ENCODE measurements at places on chromosomes 13 and 19.

DNA sequence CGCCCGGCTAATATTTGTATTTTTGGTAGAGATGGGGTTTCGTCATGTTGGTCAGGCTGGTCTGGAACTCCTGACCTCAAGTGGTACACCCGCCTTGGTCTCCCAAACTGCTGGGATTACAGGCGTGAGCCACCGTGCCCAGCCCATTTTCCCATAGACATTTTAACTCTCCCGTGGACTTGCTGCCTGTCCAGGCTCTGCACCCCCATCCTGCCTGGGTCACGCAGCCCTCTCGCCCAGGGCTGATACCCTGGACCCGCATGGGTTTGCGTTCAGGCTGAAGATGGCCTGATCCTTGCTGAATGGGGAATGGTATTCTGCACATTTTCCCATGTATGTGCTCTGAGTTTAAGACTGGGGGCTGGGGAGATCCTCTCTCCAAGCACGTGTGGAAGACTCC is 46.0 kb upstream of the RANBP3 start:
- no peak for DNase-seq

- no peak for DNase-seq
Observed at GRCh38 chr13:31418186-31418585, 218.4 kb downstream of the B3GLCT start.

- DNase-seq: no peak
Observed at GRCh38 chr13:31409678-31410356, 210.0 kb downstream of the B3GLCT start.

GRCh38 chr13:94251831-94252608 is 227.5 kb downstream of the DCT start:
- DNase-seq: no peak

GRCh38 chr19:18675779-18676178 is 7.7 kb upstream of the CRTC1 start:
- no peak for DNase-seq

- DNase-seq: peak; percentile 1
Observed at GRCh38 chr13:35716186-35716585, 239.7 kb upstream of the MAB21L1 start.

DNA sequence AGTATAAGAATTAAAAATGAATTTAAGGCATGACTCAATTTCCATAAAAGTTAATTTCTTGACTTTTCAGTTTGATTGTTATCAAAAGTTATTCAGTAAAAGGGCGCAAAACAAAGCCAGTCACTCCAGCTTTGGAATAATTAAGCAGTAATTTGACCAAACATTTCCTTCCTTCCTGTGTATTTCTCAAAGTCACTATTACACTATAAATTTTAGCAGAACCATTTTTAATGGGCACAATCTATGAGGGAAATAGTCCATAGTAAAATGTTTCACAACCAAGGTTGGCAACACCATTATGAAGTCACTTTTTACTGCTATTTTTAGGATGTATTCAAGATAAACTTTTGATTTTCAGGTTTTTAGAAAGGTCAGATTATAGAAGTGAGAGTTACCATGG is 91.0 kb downstream of the DACH1 start:
- no peak for DNase-seq

DNA sequence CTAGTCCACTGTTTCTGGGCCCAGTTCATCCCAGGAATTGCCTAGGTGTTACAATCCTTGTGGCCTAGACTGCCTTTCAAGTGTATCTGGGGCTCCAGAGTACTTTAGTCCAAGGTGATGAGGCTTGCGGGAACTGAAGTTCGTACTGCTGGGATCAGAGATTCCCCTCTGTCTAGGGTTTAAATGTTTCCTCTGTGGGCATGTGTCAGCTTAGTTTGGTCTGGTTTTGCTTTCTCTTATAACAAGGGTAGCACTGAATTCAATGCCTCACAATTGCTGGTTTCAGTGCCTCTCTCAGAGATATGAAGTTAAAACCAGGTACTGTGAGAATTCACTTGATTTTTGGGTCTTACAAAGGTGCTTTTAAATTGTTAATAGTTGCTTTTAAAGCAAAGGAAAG is 30.8 kb downstream of the RGCC start:
- DNase-seq: no peak

DNA sequence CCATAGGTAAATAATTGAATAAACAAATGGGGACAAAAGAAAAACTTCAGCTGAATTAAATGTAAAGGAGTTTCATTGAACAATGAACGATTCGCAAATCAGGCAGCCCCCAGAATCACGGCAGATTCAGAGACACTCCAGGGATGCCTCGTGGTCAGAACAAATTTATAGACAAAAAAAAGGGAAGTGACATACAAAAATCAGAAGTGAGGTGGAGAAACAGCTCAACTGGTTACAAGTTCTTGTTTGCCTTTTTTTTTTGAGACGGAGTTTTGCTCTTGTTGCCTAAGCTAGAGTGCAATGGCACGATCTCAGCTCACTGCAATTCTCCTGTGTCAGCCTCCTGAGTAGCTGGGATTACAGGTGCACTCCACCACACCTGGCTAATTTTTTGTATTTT is 5.7 kb downstream of the ZNF566 start:
- no peak for DNase-seq

DNA sequence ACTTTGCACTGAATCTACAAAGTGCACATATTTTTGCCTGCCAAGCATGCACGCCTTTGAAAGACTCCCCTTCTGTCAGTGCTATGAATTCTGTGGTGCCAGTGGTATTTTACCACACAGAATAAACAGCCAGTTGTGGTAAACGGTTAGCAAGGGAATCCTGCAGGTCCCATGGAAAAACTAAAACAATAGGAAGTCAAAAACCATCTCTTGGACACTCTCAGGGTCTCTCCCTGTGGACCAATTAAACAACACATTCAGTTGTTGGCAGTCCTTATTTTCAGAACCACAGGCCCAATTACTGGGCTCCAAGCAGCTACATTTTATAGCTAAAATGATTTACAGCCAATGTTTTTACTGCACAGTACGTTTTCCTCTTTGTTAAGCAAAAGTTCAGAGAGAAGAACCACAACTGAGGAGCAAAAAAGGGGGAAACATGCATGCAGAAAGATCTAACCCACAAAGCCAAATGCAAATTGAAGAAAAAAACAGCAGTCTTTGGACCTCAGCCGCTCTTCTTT is 116.9 kb downstream of the KCTD12 start:
- no peak for DNase-seq

DNA sequence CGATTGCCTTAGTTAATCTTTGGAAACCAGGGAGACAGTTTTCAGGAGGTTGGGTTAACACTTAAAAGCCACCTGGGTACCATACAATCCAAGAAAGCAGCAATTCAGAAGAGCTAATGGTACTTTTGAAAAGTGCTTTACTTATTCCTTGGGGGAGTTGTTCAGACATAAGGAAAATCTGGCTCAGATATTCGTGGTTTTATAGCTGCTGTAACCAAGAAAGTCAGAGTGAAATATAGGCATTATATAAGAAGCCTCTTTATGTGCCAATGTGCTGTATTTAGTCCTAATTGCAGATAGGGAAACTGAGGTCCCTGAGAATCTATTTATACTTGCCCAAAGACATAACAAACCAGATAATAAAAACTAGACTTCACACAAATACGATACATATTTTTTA is 387.5 kb downstream of the COG6 start:
- DNase-seq: no peak

- DNase-seq: no peak
Observed at GRCh38 chr19:54188215-54188871, 1.0 kb downstream of the MBOAT7 start.

GRCh38 chr13:112145551-112146360 is 78.8 kb downstream of the SOX1 start:
- DNase-seq: no peak

- no peak for DNase-seq
Observed at GRCh38 chr13:85700906-85701305, 98.3 kb downstream of the SLITRK6 start.

GRCh38 chr19:58372311-58373133 is 8.3 kb downstream of the ZNF837 start:
- DNase-seq: no peak

GRCh38 chr13:53694814-53695532 is 666.4 kb downstream of the OLFM4 start:
- DNase-seq: no peak

DNA sequence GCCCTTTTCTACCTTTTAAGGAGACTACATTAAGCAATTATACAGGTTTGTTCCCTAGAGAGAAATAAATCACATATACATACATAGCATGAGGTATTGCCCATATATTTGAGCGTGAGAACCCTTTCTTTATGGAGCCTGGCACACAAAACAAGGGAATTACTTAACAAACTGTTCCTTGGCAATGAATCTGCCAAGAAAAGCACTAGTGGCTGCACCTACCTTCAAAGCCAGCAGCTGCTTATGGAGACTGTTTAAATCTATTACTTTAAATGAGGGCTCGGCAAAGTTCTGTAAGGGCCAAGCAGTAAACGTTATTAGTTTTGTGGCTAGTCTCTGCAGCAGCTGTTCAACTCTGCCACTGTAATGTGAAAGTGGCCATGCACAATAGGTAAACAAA is 7.0 kb downstream of the RFX1 start:
- no peak for DNase-seq

DNA sequence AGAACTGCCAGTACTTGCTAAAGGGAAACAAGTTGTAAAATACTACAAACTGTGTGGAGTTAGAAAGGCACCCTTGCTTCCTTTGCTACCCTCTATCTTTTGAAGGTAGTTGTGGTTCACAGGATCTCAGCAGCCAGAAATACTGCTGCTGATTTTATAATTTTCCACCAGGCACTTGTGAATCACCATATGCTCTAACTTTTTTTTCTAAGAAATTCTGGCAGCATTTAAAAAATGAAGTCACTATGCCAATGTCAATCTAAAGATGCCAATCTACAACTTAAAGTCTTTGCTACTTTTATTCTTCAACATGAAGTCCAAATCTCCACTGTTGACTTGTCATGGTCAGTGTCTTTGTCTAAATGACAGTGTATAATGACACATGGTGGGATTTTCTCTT is 327.7 kb downstream of the ITGBL1 start:
- DNase-seq: no peak

DNA sequence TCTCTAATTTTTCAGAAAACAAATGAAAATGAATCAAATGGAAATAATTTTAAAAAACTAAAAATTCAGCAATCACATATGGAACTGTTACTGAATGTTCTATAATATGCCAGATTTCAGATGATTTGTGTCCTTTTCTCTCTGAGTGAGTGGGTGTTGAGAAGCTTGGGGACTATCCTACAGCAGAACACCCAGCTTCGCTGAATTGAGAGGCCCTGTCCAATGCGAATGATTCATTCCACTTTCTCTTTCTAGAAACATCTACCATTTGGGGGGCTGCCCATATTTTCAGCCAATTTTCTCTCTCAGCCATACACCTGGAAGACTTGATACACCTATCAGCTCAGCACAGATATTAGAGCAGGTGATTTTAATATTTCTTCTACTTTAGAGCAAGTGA is 1666.7 kb downstream of the EFNB2 start:
- DNase-seq: no peak

- no peak for DNase-seq
Observed at GRCh38 chr19:41870401-41870873, 6.6 kb upstream of the CD79A start.

GRCh38 chr13:113152984-113153809 is 5.3 kb upstream of the PROZ start:
- DNase-seq: no peak

DNA sequence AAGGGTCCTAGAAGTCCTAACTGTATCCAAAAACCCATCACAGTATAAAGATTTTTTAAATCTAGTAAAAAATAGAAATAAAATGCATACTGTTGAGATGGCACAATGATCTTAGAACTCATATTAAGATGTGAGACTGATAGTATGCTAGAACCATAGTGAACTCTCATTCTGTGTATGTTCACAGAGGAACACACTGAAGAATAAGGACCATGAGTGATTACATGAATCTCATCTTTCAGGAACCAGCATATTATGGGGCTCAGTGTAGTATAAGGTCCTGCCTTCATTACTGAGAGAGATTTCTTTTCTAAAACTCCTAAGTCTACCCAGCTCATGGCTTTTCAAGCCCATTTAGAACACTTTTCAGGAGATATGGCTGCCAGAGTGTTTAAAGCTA is 59.8 kb upstream of the RFC3 start:
- DNase-seq: no peak

- DNase-seq: no peak
Observed at GRCh38 chr19:53671663-53672062, 39.9 kb downstream of the DPRX start.

DNA sequence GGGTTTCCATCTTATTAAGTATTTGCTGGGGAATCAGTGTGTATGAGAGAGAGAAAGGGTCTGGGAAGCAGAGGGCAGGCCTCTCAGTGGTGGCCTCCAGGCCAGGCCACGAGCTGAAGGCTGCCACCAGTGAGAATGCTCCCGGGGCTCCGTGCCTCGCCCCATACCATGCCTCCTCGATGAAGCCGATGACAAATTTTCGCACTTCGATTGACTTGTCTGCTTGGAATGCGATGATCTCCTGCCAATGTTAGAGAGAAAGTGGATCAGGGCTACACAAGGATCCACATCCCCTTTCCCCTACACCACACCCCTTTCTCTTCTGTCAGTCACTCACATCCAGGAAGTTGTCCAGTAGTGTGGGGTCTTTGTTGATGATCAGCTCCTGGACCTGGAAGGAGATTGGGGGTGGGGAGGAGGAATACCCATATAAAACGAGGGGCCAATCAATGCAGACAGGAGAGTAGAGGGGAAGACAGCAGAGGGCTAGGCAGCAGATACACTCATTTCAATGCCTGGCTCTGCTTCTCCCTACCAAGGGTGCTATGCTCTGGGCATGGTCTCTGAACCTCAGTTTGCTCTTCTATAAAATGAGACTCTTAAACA is 10.7 kb downstream of the SYMPK start:
- no peak for DNase-seq

DNA sequence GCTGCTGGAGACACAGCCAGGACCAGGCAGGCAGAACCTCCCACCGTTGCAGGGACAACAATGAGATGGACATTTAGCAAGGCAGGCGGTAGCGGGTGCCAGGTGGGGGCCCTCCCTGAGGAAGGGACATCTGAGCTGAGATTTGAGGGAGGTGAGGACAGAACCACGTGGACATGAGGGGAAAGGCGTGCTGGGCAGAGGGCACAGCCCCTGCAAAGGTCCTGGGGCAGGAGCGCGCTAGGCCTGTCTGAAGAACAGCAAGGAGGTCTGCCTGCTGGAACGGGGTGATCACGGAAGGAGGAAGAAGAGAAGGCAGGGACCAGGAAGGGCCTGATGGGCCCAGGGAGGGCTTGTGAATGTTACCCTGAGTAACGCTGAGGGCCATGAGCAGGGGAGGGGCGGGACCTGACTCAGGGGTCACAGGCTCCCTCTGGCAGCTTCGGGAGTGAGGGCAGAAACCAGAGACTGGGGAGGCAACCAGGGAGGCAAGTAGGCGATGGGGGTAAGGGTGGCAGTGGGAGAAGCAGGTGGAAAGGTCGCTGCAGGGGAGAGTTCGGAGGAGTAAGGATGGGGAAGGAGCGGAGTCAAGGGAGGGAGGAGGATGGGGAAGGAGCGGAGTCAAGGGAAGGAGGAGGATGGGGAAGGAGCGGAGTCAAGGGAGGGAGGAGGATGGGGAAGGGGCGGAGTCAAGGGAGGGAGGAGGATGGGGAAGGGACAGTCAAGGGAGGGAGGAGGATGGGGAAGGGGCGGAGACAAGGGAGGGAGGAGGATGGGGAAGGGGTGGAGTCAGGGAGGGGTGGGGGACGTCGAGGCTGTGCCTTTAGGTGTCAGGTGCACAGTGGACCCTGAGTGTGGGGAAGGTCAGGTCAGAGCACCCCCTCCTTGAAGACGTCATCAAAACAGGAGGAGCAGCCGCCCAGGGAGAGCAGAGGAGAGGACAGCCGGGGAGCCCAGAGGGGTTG is 15.7 kb upstream of the B3GNT3 start:
- DNase-seq: no peak

GRCh38 chr19:46766569-46767317 is 20.5 kb upstream of the STRN4 start:
- peak; percentile 42 for DNase-seq

All from LoVo (cell line).